ENCODE measurements at places on chromosomes 2 and 18.

DNA sequence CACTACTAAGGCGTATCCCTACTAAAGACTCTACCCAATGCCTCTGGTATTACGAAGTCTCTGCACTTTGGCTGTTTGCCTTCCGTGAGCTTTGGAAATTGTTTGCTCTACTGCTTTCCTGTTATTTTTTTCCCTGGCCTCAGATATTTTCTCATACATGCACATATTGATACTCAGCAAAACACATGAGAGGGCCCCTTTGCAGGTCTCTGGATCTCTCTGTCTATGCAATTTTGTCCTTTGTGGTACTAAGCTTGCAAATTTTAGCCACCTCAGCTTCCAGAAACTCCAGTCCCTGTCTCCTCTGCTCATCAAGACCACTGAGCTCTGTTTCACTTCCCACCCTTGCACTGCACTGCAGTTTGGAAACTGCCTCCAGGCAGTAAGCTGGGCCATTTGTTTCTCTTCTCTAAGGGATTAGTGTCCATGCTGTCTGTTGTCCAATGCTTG, 46.6 kb downstream of the TAF1B start:
- DNase-seq: no peak

GRCh38 chr2:157748371-157749142, 119.9 kb upstream of the ACVR1C start:
- no peak for DNase-seq

DNA sequence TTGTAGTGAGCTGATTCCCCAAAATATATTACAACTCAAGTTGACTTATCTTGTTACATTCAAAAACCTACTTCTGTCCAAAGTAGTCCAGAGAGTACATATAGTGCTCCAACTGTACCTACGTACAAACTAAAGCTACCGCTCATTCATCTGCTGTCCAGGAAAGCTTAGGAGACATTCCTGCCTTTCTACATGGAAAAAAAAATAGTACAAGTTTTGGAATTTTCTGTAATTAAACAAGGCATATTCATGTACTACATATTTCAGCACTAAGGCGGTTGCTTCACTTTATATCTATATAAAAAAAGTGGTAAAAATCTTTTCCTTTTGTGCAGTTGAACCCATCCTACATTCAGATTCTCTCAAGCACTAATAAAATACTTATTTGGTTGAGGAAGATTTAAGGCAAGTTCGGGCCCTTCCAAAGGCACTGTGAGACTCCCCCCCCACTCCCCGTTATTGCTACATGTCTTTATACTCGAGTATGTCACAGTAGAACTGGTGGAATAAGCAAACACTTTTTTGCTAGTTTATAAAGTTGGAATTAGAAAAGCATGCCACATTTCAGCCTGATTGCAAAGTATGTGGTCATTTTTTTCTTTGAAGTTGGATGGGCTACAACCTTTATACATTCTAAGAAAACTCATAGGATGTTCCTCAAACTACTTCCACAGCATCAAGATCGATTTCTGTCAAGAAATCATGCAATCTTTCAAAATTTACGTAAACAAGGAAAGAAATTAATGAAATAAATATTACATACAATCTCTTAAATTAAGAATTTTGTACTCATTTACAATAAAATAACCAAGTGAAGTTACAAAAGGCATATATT, 3.7 kb downstream of the ZFP36L2 start:
- DNase-seq: no peak

GRCh38 chr2:118510807-118511206, 336.6 kb downstream of the EN1 start:
- no peak for DNase-seq

GRCh38 chr2:12430407-12431133, 286.2 kb upstream of the TRIB2 start:
- DNase-seq: no peak

GRCh38 chr18:75010278-75010677, 198.7 kb downstream of the PTGR3 start:
- no peak for DNase-seq

- no peak for DNase-seq
These were observed 61.2 kb upstream of the RBBP8 start for GRCh38 chr18:22871809-22872525.

DNA sequence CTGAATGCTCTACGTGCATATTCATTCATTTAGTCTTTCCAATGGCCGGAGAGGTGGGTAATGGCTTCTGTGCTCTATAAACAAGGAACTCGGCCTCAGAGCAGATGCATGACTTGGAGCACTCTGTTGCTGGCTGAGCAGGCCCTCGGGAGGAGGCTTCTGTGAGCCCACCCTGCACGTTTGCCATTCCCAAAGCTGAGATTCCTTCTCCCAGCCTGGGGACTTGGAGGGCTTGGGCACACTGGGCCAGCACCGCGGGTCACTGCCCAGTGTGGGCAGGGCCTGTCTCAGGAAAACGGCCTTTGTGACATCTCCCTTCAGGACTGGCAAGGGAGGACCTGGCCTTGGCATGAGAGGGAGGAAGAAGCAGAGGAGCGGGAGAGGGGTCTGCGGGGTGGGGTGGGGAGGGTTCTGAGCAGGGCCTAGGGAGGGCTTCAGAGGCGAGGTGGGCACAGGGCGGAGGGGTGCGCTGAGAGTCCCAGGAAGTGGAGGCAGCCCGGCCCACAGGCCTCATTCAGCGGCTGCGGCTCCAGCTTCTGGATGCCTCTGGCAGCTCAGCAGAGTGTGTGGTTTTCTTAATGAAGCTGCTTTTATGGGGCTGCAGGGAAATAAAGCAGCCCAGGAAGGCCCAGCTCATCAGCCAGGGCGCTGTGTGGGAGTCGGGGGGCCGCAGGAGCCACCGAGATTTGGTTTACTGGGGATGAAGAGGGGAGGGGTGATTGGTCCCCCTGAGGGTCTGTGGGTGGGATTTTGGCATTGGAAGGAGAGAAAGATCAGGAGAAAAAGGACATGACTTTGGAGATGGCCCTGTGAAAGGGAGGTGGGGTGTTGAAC, 51.7 kb upstream of the OTOF start:
- no peak for DNase-seq

DNA sequence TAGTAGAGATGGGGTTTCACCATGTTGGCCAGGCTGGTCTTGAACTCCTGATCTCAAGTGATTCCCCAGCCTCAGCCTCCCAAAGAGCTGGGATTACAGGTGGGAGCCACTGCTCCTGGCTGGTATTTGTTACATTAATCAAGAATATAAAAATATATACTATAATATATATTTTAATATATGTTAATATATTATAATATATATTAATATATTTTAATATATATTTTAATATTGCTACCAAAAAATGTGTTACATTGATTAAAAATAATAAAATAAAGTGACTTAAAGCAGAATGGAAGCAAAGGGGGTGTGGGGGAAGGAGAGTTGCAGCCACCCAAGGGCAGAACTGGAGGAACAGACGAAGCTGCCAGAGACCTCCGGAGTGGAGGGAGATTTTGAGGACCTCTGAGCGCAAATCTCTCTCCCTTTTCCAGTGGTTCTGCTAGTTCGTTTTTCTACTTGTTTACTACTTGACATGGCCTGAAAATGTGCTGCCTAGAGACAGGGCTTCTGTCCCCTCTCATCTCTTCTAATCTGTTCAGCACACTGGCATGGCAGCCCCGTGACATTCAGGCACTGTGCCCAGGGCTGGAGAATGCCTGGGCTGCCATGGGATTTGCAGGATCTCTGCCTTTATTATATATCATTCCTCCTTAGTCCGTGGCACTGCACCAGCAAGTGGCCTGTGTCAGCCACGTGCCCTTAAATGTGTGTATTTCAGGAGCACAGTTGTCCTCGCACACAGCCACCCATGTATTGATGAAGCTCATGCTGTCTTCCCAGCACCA, 47.9 kb upstream of the RAB12 start:
- DNase-seq: no peak

DNA sequence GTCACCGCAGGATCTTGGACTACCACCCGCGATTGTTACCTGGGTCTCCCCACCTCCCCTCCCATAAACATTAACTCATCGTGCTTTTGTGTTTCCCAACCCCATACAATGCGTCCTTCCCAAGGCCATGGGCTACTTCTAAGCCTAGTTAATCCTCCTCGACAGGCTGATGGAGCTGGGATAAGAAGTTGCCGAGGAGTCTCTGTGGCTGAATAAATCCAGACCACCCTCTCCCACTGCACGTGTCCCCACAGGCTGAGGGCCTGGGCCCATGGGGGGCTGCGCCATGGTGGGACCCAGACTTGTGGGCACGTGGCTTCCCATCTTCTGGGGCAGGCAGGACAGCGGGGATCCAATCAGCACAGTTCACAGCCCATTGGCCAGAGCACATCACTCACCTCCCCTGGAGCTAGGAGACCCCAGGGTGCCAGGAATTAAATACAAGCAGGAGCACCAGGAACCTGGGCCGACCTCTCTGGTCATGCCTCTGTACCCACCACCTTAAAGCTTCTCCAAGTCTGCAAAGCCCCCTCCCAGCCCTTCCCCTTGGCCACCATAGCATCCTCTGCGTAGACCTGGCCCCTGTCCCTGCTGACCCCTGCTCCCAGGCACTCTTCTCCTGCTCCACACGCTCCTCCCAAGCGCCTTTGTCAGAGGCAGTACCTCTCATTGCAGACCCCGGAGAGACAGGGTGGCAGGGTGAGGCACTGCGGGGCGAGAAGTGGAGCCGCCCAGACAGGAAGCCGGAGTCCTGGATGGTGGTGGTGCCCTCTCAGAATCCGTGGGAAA, 51.0 kb upstream of the ID2 start:
- DNase-seq: no peak

- DNase-seq: no peak
These were observed 105.1 kb upstream of the ITGB6 start for GRCh38 chr2:160305081-160305750.

DNA sequence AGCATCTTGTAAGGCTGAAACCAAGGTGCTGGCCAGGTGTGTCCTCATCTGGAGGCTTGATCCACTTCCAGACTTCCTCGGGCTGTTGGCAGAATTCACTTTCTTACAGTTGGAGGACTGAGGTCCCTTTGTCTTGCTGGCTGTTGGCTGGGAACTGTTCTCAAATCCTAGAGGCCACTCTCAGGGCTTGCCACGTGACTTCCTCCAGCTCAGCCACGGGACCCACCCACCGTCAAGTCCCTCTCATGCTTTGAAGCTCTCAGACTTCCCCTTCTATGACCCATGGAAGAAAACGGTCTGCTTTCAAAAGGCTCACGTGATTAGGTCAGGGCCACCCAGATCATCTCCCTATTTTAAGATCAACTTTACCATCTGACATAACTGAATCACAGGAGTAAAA, 77.1 kb downstream of the SMAD4 start:
- no peak for DNase-seq

DNA sequence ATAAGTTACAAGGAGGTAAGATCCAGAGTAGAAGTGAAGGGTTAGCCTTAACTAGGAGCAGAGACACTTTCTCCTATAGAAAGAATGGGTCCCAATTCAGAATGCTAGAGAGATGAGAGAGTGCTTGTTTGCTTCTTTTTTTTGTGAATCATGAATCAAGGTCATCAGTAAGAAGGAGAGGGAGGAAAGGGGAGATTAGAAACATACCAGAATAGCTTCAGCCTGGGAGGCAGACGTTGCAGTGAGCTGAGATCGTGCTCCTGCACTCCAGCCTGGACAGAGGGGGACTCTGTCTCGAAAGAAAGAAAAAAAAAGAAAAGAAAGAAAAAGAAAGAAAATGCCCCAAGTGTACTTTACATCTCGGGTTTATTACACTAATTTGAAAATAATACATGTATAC, 55.8 kb upstream of the SLC35F5 start:
- DNase-seq: no peak

- DNase-seq: no peak
These were observed 65.9 kb upstream of the NFATC1 start for GRCh38 chr18:79329786-79330185.

GRCh38 chr2:212745359-212745758, 206.8 kb upstream of the ERBB4 start:
- DNase-seq: no peak

DNA sequence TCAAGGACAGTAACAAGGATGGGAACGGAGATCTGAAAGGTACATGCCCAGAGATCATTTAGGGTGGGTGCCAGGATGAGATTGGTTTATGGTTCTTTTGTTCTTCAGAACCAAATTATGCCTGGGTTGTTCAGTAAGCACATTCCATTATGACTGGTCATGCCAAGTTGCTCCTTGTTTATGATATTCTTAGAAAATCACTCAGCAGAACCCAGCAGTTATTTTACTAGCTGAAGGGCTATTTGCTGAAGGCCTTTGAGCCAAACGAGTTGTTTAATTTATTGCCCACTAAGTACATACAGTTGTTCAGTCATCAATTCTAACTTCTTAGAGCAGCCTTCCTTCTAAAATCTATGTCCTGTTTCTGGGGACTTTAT, 635 bp downstream of the SLC3A1 start:
- DNase-seq: no peak

DNA sequence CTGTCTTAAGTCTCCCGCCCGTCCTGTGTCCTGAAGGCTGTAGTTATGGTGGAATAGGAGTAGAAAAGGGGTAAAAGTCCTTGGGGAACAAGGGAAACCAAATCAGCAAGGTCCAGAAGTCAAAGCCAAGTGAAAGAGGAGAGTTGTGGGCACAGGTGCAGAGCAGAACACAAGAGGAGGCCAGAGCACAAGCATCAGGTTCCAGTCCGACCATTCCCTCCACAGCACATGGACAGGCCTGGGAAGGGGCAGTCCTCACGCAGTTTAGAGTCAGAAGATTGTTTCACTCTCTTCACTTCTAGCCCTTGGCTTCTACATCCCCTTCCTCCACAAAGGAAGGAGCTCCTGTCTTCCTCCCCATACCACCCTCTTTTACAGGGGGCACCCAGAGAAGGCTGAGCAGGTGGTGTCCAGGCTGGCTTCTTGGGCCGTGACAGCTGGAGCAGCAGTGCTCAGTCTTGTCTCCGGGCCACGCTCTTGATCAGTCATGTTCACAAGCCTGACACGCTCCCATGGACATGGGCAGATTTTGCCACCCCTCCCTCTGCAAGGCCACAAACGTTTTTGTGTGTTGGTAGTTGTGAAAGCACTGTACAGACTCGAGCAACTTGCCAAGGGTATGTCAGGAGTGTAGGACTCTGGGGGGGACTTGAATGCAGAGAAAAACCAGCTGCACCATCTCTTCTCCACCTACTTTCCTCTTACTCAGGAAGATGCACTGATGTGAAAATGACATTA, 138.5 kb upstream of the DAPL1 start:
- DNase-seq: no peak

DNA sequence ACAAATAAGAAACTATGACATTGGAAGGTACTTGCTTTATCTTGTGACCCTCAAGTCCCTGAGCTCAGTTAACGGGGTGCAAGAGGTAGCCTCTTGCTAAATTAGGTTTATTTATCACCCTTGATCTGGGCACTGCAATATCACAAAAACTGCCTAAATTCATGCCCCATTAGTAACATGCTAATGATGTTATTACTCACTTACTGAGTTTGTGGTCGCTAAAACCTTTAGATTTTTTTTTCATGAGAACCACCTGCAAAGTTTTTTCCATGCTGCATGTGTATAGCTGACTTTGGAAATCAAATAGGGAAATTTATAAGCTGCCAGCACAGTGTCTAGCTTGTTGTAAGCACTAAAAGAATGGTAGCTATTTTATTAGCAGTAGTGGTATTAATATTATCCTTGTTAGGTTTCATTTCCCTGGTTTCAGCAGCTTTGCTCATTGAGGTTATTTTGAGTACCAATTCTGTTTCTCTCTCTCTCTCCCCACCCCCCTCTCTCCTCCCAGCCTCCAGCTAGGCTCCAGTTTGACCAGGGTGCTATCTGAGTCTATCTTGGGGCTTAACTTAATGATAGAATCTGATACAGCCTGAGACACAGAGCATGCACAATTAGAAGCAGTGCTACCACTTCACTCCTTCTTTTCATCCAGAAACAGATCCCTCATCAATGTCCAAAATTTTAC, 88.7 kb upstream of the ATP8B1 start:
- DNase-seq: no peak

- DNase-seq: no peak
These were observed 44.6 kb downstream of the TFCP2L1 start for GRCh38 chr2:121240436-121240835.

- no peak for DNase-seq
These were observed 706 bp downstream of the AGPS start for GRCh38 chr2:177393203-177393755.

All from hypothalamus (tissue), 51 donors.